ENCODE measurements at places on chromosomes 3 and 15.

GRCh38 chr3:49801160-49801559 lies 1.5 kb upstream of the CDHR4 start:
- DNase-seq: no peak

DNA sequence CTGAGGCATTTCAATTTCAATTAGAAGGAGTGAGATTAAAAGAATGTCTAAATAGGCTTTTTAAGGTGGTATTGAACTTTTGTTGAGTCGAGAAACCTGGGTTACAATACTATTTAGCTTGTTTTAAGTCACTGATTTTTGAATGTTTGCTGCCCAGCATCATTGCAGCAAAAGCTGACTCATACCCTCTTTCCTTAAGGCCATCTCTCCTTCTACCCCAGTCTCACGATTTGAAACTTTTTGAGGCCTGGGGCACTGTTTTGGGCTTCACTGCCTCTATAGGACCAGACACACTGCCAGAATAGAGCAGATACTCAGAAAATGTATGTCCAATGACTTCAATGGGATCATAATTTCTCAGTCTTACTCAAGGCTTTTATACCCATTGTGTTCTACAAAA lies 319.6 kb upstream of the TGFBR2 start:
- DNase-seq: no peak

GRCh38 chr3:126570103-126570541 lies 11.4 kb upstream of the C3orf22 start:
- no peak for DNase-seq

GRCh38 chr3:166864473-166865467 lies 515.3 kb downstream of the ZBBX start:
- DNase-seq: no peak

DNA sequence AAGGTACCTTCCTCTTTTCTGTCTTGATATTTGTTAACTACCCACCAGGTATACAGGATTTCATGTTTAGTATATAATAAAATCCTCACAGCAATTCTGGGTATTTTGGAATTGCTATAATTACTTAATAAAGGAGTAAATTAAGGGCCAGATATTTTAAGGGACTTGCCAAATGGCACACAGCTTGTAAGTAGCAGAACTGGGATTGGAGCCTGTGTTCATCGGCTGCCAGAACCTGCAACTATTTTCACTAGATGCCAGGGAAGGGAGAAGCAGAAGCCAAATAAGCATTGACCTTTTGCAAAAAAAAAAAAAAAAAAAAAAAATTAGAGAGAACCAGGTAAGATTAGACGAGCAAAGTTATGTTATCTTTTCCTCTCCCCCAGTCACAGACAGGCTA lies 683.3 kb upstream of the CADM2 start:
- DNase-seq: peak; percentile 15

DNA sequence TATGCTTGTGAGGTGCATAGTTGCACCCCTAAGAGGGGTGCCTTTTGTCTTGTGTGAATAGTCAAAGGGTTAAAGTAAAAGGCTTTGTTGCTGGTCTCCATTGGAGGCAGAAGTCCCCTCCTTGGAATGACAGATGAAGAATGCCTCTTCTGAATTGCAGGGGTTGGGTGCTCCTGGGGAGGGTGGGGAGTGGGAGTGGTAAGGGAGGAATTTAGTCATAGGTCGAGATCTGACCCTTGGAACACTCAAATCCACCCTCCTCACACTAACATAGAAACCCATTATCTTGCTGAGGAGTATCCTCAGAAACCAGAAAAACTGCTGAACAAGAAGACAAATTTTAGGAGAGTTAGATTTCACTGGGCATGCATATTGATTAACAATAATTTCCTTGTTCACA lies 4.7 kb downstream of the CTXND1 start:
- DNase-seq: no peak

DNA sequence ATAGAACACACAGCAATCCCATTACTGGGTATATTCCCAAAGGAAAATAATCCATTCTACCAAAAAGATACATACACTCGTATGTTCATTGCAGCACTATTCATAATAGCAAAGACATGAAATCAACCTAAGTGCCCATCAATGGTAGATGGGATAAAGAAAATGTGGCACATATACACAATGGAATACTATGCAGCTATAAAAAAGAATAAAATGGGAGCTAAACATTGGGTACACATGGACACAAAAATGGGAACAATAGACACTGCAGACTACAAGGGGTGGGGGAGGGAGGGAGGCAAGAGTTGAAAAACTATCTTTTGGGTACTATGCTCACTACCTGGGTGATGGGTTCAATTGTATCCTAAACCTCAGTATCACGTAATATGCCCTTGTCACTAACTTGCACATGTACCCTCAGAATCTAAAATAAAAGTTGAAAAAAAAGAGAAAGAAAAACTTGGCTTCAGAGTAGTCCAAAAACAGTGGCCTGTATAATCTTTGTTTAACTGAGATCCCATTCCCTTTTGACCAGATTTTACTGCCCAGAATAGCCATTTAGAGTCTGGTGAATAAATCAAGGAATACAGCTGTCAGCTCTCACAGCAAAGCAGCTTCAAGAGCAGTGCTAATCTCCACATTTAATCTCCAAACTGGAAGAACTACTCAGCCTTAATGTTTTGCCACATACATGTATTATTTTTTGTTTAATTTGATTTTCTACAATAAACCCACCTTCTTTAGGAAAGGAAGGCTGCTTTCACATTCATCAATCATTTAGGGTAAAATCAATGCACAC lies 54.5 kb upstream of the XRN1 start:
- no peak for DNase-seq

- DNase-seq: no peak
These were observed 18.7 kb upstream of the TMEM41A start for GRCh38 chr3:185517387-185518130.

DNA sequence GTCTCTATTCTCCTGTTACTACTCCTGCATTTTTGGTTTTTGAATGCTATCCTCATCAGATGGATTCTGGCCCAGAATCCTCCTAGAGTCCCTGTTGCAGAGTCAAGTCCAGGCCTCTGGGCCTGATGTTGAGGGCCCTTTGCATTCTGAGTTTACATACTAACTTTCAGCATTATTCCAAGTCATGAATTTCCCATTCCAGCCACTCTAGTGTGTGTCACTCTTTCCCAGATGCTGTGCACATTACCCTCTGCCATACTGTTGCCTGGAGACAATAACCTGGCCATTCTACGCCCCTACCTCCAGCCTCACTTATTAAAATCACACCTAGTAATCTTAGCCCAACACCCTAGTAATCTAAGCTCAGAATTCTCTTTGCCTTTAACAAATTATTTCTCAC lies 53.4 kb downstream of the GXYLT2 start:
- no peak for DNase-seq

GRCh38 chr15:101051291-101052030 lies 132.3 kb downstream of the LRRK1 start:
- DNase-seq: no peak

DNA sequence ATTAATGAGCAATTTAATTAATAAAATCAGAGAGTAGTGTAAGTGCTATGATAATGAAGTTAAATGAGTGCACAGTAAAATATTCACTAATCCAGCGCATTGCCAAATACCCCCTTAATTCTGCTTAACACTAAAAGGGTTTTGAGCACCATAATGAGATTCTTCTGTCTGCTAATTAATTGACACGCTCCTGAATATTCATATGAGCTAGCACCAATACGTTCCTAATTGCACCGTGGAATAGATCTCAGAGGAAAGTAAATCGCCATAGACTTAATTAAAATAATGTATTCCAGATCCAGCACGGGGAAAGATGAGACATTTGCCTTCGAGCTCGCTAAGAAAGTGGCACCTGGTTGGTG lies 9.6 kb upstream of the FOXB1 start:
- DNase-seq: no peak

GRCh38 chr3:142779591-142779990 lies 55.8 kb downstream of the TRPC1 start:
- no peak for DNase-seq

DNA sequence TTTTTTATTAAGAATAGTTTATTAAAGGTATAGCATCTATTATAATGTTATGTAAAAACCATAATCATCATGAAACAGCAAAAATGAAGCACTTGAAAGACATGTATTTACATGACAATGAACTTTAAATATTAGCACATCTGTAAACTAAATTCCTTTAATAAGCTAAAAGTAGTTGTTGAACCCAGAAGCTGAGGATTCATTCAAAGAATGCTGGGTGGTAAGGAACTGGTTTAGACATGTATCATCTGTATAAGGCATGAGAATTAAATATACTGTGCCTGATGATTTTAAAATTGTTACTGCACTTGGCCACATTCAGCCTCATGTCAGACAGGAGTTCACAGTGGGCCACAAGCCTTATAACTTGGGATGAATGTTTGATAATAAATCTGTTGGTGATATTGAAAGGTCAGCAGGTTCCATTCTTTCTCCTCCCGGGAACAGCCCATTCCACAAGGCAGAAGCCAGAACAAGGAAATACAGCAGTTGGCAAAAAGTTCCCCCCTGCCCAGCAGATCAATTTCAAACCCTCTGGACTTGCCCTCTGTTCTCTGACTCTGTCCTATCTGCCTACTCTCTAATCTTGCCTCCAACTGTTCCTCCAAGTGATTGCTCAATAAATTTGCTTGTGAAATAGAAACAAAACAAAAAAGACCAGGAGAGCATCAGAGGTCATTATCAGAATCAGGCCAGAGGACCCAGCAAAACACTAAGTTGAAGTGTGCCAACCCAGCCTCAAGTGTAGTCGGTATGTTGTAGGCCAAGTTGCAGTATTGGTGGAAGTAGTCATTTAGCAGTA lies 49.8 kb upstream of the TEX264 start:
- no peak for DNase-seq

- DNase-seq: no peak
These were observed 311.3 kb upstream of the SLCO3A1 start for GRCh38 chr15:91542226-91542625.

GRCh38 chr15:59545573-59545972 lies 66.0 kb upstream of the GCNT3 start:
- DNase-seq: no peak

GRCh38 chr3:159114582-159114981 lies 312.7 kb downstream of the MFSD1 start:
- DNase-seq: no peak

- DNase-seq: no peak
These were observed 9.8 kb downstream of the SYNM start for GRCh38 chr15:99114511-99115299.

DNA sequence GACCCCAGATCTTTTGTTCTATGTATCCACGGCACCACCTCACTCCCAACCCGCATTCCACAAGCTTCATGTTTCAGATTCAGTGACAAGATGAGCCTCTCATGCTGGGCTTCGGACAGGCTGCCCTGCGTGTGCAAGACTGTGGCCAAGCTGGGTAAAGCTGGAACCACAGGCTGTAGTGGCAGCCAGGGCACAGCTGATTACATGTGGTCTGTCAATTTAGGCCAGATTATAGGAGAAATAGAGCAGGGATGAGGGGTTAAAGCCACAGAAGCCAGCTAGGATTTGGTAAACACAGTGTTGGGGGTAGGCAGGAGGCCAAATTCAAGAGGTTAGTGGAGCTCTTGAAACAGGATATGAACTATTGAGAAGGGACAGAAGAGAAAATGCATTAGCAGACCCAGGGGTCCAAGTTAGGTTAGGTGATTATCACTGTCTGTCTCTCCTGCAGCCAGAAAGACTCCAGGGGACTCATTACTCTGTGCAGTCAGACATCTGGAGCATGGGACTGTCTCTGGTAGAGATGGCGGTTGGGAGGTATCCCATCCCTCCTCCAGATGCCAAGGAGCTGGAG lies 12.9 kb downstream of the SNAPC5 start:
- no peak for DNase-seq

DNA sequence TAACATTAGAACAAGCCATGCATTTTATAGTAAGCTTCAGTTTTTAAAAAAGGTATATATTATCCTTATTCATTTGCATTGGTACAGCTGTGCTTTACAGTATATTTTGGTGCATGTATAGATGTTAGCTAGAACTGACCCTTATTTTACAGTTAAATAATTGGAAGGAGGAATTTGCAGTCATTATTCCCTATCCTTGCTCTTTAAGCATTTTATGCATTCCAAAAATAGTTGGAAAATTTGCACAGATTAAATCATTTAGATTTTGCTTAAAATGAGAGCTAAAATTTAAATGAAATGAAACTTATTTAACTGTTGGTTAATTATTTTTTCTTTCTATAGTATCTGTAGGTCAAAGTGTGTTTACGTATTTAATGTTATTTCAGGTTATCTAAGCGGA lies 667.1 kb downstream of the NAALADL2 start:
- DNase-seq: no peak

GRCh38 chr3:151391720-151392119 lies 7.2 kb upstream of the P2RY12 start:
- DNase-seq: no peak

- no peak for DNase-seq
These were observed 7.6 kb upstream of the GATA2 start for GRCh38 chr3:128500556-128500955.

DNA sequence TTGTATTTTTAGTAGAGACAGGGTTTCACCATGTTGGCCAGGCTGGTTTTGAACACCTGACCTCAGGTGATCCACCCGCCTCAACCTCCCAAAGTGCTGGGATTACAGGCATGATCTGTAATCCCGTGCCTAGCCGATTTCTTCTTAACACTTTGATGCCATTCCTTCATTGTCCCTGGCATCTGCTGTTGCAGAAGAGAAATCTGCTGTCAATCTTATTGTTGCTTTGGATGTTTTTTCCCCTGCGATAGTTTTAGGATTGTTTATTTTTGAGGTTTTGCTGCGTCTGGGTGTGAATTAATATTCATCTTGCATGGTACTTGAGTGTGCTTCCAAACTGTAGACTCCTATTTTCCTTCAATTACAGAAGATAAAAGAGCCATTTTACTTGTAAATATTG lies 99.4 kb upstream of the ADAMTSL3 start:
- DNase-seq: no peak

DNA sequence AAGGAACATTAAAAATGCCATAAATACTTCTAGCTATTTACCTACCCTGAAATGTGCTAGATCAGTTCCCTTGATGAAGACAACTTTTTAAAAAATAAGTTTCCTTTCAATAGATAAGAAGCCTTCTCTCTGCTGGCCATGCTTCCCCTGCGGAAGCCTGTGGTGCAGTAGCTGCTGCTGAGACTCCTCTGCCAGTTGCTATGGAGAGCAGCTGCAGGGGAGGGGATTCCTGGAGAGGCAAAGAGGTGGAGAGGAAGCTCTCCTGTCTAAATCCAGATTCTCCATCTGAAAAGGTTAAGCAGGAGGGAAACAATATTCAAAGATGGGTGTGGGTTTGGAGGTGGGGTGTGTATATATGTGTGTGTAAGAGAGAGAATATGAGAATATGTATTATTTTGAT lies 69.8 kb upstream of the BFSP2 start:
- DNase-seq: no peak

All from cerebellum (tissue), 4 donors.